ENCODE measurements at places on chromosomes 6 and 20.

- no peak for DNase-seq
Observed at GRCh38 chr6:12171717-12172116, 118.4 kb upstream of the EDN1 start.

- no peak for DNase-seq
Observed at GRCh38 chr6:15880262-15880973, 217.6 kb upstream of the DTNBP1 start.

DNA sequence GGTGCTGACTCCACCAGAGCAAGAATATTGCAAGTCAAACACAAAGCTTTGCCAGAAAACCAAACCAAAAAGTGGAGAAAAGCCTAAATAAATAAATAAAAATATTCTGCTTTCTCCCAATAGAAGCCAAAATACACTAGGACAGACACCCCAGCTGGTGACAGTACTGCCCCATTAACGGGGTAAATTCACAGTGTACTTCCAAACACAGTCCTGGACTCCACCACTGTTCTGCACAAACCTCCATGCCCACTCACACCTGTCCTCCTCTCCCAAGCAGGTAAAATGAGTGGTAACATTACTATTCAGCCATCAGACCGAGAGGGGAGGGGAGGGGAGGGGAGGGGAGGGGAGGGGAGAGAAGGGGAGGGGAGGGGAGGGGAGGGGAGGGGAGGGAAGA lies 70.7 kb downstream of the RALGAPA2 start:
- no peak for DNase-seq

DNA sequence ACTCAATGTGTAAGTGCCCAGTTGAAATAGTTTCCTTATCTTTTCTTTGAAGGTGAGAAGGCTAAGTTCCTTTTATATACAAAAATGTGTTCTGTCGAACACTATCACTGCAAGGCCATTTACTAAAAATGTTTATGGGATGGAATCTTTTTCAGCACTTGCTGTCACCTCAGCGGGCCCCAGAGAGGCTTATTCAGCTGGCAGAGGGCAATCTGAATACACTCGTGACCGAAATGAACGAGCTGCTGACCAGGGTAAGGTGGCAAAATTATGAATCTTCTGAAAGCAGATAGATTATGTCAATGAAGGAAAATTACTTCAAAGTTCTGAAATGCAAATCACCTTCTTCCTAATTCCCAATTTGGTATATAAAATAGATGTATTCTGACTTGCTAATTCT lies 340.2 kb downstream of the ARHGAP18 start:
- no peak for DNase-seq

DNA sequence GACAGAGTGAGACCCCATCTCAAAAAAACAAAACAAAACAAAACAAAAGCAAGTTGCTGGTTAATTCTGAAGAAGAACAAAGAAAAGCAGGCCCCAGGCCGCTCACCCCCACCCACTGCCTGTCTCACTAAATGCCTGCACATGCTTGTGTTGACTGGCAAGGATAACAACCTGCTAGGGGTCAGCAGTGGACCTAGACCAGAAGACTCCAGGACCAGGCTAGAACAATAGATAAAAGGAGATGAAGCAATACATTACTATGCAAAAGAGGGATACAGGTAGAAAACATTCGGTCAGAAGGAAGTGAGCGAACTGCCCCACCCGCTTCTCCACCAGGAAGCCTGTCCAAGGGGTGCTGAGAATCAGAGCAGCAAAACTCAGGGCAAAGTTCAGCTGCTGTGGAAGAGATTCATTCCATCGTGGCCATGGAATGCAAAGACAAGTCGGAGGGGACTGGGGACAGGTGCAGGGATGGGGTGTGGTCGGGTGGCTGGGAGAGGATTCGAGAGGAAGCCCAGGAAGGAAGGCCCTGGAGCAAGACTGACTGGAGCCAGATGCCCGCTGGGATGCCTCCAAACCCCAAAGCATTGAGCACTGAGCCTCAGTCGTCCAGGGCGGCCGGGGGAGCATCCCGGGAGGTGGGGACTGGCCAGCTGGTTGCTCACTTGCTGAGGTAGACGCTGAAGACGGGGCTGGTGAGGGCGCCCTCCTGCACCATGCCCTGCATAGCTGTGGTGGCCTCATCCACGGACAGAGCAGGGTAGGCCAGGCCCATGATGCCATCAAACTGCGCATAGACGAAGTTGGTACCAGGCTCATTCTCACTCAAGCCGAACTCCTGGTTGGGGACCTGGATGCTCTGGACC lies 5.3 kb downstream of the PGC start:
- no peak for DNase-seq

DNA sequence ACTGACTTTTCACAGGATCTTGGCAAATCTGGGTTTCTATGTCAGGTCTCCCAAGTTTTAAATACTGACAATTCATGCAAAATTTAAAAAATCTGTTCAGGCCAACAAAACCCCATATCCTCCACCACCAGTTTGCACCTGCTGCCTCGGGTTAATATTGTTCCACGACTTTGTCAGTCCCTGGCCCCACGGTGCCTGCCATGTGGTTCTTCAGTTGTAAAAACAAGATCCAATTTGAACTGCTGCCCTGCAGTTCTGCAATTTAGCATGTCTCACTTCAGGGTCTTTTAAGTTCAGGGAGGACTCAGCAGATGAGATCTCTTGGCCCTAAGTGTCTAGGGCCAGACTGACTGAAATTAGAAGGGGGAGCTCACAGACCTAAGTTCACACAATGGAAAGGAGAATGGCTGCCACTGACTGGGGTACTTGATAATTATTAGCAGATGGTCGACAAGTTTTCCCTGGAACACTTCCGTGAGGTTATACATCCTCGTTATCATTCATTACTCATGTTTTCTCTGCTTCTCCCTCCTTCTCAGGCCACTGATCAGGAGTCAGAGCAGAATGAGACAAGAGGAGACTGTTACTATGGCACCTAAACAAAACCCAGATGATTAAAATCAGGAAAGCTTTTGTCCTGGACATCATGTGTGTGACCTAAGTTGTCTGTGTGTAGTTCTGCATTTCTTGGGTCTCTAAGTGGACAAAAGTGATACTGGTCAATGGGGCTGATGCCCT lies 223.6 kb downstream of the KIF16B start:
- no peak for DNase-seq

DNA sequence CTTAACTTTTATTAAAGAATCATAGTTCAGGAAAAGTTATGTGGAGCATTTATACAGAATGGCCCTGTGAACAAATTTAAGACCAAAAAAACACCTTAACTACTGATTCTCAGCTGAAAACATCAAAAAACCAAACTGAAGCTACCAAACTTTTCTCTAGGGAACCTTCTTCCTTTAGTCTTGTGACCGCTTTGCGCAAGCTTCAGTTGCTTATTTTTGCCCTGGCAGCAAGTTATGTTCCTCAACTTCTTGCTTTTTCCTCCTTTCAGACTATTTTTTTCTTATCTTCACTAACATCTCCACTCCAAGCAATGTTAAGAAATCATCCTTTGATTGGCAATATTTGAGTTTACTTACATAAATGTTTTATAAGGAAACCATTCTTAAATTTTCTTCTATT lies 100.1 kb downstream of the MYB start:
- no peak for DNase-seq

GRCh38 chr6:150729188-150729748 lies 129.6 kb downstream of the PLEKHG1 start:
- DNase-seq: no peak

GRCh38 chr20:51174536-51174935 lies 151.6 kb upstream of the KCNG1 start:
- no peak for DNase-seq

DNA sequence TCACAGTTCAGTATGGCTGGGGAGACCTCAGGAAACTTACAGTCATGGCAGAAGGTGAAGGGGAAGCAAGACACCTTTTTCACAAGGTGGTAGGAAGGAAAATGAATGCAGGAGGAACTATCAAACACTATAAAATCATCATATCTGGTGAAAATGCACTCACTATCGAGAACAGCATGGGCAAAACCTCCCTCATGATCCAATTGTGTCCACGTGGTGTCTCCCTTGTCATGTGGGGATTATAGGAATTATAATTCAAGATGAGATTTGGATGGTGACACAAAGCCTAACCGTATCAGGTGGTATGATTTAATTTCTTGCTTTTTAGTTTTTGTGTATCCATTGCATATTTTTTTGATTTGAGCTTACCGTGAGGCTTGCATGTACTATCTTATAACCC lies 133.2 kb upstream of the SYNCRIP start:
- DNase-seq: no peak

DNA sequence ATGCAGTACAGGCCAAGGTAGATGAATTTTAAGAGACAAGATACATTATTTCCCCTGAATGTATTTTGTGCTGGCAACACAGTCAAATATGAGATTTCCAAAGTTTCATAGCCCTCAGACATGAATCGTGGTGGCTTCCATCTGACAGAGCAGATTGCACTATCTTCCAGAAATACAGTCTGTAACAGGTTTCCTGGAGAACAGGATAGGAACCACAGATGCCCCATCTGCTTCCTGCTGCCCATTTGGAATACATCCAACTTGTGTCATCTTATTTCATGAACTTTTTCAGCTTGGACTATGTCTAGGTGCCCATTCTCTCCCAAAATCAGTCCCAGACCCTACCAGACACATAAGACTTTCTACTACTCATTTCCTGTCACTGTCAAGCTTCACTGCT lies 426.0 kb downstream of the KIF16B start:
- no peak for DNase-seq

- DNase-seq: no peak
Observed at GRCh38 chr6:25942561-25943147, 12.2 kb upstream of the SLC17A2 start.

DNA sequence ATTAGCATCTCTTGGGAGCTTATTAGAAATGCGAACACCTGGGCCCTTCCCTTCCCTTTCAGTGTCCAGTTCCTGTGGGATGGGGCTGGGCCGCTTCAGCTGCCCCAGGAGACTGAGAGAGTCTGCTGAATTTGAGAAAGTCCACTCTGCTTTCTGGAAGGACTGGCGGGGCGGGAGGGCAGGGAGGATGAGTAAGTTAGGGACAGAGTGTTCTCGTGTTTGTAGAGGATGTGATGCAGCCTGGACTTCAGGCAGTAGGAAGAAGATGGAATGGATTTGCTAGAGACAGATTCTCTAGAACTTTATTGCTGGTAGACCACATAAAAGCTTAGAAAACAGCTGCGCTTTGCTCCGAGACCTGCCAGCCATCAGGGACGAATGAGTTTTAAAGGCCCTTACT lies 1.1 kb upstream of the TULP4 start:
- DNase-seq: no peak

- DNase-seq: no peak
Observed at GRCh38 chr20:22690000-22690399, 105.6 kb upstream of the FOXA2 start.

DNA sequence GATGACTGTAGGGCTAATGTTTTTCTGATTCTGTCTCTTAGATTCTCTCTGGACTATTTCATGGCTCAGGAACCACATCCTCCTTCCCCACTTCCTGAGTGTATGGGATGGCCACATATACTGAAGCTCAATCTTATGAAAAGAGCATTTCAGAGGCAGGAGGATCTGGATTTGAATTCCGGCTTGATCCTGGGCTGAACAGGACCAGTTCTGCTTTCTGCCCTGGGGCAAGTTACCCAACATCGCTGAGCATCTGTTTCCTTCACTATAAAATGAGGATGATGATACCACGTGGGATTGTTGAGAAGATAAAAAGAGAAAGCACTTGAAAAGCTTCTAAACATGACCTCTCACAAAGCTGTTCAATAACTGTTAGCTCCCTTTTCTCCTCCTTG lies 168.4 kb upstream of the TNFAIP3 start:
- DNase-seq: no peak

- no peak for DNase-seq
Observed at GRCh38 chr20:7155794-7156193, 388.3 kb downstream of the BMP2 start.

DNA sequence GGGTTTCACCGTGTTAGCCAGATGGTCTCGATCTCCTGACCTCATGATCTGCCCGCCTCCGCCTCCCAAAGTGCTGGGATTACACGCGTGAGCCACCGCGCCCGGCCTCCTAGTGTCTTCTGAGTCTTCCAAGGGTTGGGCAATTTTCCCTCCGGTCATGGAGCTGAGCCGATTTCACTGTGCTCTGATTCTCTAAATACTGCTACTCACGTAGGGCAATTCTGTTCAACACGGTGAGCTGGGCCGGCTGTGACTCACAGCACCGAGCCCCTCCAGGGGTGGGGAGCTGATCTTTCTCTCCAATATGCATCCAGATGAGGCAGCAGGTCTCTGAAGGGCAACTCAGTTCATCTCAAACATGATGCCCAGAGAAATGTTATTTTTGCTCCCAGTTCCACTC lies 71.6 kb upstream of the CD93 start:
- no peak for DNase-seq

- DNase-seq: no peak
Observed at GRCh38 chr6:166910601-166911000, 45.7 kb downstream of the RNASET2 start.

DNA sequence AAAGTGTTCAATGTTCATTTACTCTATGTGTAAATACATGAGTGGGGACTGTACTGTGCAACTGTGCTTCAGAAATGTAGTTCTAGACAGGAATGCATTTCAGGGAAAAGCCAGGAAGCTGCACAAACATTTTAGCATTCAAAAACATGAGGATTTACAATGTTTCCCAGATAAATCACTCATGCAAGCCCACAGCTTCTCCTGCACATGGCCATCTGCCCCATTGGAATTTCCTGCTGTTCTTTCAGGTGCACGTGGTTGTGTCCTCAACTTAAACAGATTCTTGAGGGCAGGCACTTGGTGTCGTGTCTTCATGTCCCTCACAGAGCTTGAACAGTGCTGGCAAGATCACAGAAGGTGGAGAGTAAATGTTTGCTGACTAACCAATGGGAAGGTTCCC lies 101.5 kb downstream of the UNC5CL start:
- no peak for DNase-seq

- no peak for DNase-seq
Observed at GRCh38 chr6:149483334-149483725, 1.5 kb downstream of the ZC3H12D start.

GRCh38 chr20:45969712-45970634 lies 2.0 kb downstream of the ZNF335 start:
- no peak for DNase-seq

DNA sequence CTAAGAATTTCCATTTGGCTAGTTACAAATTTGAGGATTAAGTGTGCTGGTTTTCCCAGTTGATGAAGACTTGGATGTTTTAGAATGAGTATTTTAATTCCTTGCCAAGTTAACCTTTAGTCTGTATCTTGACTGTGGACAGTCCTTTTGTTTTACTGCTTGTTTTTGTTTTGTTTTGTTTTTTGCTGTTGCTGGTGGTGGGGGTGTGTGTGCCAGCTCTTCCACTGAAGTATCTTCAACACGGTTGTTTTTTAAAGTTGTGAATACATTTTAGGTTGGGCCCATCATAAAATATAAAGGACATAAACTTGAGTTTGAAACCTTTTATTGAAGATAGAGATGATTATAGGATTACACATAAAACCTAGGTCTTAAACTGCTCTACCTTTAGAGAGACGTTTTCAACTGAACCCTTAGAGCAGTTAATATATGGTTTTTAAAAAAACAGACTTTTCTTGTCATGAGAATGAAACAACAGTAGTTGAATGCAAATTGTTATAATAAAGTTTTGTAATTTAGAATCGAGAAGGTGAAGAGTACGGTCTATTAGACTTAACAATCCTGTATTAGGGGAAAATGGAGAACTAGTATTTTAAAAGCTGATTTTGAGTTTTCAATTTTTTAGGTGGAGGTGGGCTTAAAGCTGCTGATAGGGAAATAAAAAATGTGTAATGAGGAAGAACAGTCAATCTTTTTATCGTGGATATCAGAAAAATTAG lies 4.0 kb downstream of the QKI start:
- no peak for DNase-seq

All from SW 1271 (cell line).